ENCODE measurements at places on chromosomes 4 and X.

DNA sequence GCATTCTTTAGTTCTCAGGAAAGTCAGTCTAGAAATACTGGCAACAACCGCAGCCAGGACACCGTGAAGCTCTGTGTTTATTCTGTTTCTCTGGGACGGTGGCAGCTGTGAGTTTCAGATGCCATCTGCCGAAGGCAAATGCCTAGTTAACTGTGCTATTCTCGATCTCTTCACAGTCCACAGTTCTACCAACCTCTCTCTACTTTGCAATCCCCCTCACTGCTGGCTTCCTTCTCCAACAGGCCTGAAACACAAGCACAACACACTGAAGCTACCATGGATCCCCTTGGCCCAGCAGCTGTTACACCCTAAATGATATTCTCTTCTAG lies 118.8 kb downstream of the ZNF827 start:
- no peak for DNase-seq

DNA sequence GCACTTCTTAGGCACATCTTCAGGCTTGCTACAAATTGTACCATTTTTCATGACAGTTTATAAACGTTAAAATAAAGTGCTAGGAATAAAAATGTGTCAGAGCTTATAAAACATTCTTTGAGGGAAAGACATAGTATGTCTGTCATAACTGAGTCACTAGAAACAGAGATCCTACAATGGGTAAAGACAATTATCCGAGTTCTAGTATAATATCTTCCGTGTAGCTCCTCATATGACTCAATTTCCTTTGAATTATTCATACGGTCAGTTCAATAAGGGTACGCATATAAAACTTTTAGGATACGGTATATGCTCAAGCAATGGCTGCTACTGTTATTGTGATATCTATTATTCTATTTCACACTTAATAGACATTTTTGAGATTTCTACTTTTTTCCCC lies 349.1 kb downstream of the PCDH10 start:
- no peak for DNase-seq

- DNase-seq: no peak
These were observed 66.9 kb downstream of the SYNPO2 start for GRCh38 chr4:118955515-118955914.

DNA sequence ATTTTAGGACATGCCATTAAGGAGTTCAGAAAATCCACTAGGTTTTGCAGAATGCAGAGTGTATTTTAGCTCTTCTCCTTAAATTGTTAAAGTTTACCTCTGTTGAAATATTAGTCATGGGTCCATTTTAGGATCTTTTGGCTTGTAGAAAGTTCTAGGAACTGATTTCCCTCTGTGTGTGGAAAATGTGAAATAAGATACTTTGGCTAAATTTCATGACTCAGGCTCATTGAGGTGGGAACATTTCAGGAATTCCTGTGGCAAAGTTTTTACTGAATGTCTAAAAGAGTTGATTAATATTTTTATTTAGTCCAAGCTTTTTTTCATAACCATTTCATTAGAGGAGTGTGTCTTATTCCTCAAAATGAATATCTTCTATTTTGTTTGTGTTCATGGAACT lies 7.0 kb downstream of the FHIP1A start:
- no peak for DNase-seq

DNA sequence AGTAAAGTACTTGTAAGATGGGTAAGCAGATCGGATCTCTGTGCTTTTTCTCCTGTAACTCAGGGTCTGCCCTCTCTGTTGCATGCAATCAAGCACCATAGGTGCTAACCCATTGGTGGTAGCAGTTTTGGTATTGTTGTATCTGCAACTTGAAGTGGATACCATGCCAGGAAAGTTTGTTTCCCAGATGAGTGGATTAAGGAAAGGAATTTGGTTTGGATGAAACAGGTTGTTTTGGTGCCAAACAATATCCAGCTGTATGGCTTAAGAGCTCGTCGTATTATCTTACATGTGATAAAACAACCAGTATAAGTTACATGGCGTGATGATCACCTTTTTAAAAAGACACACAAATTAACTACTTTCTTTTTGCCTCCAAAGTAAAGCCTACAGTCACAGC lies 280.9 kb upstream of the TENM3 start:
- DNase-seq: no peak

GRCh38 chrX:150036181-150036580 lies 97.9 kb upstream of the EOLA2 start:
- DNase-seq: no peak

- DNase-seq: no peak
These were observed 94.3 kb upstream of the FAM47B start for GRCh38 chrX:34848281-34848680.

GRCh38 chrX:56783450-56783831 lies 54.4 kb downstream of the NBDY start:
- peak; percentile 78 for DNase-seq

DNA sequence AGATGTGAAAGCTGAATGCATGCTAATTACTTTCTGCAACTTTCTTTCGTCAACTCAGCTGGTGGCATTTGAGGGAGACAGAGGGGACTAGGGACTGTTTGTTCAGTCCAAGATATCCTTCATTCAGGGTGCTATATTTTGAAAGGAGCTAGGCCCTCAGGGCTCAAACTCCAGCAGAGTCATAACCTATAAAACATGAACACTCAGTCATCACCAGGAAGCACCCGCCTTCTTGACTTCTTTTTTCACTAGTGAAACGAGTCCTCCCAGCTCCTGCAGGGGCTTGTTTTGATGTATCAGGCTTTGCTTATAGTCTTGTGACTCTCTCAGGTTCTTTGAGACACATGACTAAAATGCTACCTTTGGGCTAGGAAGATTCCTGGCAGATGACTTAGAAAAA lies 230.6 kb downstream of the PCDH7 start:
- DNase-seq: peak; percentile 91
